ENCODE measurements at places on chromosomes 4 and X. TPM values are rescaled to one million over a fixed set of nuclear protein-coding genes. Genes with fewer than 3 reads are reported as not detected.

Gene ARHGAP6
- total RNA-seq, result not detected

Gene ERCC6L
- 14.3 TPM for total RNA-seq

Gene SCML2
- total RNA-seq, result 7.3 TPM

Gene ZAR1
- 0.10 TPM for total RNA-seq

Gene TEX13B
- not detected for total RNA-seq

Gene CLDN34
- total RNA-seq, result not detected

Gene APBB2
- total RNA-seq, result 10.5 TPM

Gene BMP3
- not detected for total RNA-seq

Gene MUC7
- not detected for total RNA-seq

Gene NMU
- 0.60 TPM for total RNA-seq

Gene CABS1
- not detected for total RNA-seq

Gene STAP1
- not detected for total RNA-seq

Gene GUCY1A1
- not detected for total RNA-seq

Gene SH2D1A
- not detected for total RNA-seq

Gene BTC
- 0.76 TPM for total RNA-seq

Gene ZCCHC12
- total RNA-seq, result not detected

Gene SMIM10L2A
- total RNA-seq, result 0.17 TPM

Gene REELD1
- total RNA-seq, result not detected

Gene TMPRSS11A
- not detected for total RNA-seq

Gene GRIA3
- total RNA-seq, result not detected

Gene KLB
- 0.15 TPM for total RNA-seq

Gene ABLIM2
- total RNA-seq, result 0.39 TPM

Gene MAGEA11
- not detected for total RNA-seq

Gene PAGE2B
- not detected for total RNA-seq

Gene PGK1
- 583 TPM for total RNA-seq

Gene RADX
- total RNA-seq, result 0.05 TPM

Gene XAGE1A
- total RNA-seq, result not detected

Gene CXorf38
- total RNA-seq, result 11.4 TPM

Gene NXF2
- total RNA-seq, result not detected

Gene TNIP3
- 0.44 TPM for total RNA-seq

Gene GAB1
- total RNA-seq, result 3.6 TPM

Gene LRCH2
- 0.01 TPM for total RNA-seq

Gene LRIT3
- total RNA-seq, result 0.06 TPM

Gene TBX22
- not detected for total RNA-seq

Gene CD99L2
- 50.0 TPM for total RNA-seq

Gene POF1B
- total RNA-seq, result 3.3 TPM

Gene FMR1NB
- not detected for total RNA-seq

Gene RBMXL3
- total RNA-seq, result not detected

Gene PDLIM3
- 0.10 TPM for total RNA-seq

Gene CLDN22
- total RNA-seq, result not detected

Gene CSN1S1
- not detected for total RNA-seq

Gene KIT
- total RNA-seq, result not detected

Gene NR0B1
- 39.4 TPM for total RNA-seq

Gene SAGE1
- not detected for total RNA-seq

Gene TDO2
- 1.0 TPM for total RNA-seq

Data from A549 treated with DMSO at 1 μM for 4 hours (cell line).